ENCODE measurements at places on chromosomes 3 and 15.

DNA sequence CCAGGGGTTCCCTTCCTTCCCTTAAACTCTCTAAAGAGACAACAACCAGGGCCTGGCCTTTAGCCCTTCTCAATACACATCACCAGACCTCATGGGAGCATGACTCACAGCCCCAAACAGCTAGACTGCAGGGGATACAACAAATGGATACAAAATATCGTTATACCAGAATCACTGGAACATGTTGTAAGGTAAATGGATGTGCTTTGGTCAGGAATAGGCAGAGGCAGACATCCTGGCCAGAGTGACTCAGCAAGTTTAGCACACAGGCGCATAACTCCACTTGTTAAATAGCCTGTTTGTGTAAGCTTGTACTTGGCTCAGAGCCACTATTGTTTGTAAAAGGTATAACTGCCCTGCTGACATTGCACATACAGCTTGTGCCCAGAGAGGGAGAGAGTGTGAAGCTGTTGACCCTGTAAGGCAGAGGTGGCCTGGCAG, 18.3 kb downstream of the TMED3 start:
- DNase-seq, result no peak

- no peak for DNase-seq
These were observed 197.3 kb upstream of the LINGO1 start for GRCh38 chr15:77830051-77830468.

DNA sequence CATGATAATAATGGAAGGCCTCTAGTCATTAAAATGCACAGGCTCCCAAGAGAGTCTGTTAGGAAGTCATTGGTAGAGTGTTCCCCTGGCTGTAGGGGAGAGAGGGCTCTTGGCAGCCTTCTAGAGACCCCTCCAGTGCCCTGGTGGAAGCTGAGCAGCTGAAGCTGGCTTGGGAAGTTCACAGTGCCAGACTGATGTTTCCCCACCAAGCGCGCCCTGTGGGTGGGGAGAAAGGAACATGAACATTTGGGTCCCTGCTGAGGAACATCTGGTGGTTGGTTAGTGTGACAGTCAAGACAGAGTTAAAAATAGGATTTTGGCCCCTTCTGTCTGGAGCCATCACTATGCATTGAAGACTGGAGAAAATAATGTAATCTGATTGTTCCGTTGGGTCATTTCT, 37.1 kb upstream of the RGMA start:
- no peak for DNase-seq

DNA sequence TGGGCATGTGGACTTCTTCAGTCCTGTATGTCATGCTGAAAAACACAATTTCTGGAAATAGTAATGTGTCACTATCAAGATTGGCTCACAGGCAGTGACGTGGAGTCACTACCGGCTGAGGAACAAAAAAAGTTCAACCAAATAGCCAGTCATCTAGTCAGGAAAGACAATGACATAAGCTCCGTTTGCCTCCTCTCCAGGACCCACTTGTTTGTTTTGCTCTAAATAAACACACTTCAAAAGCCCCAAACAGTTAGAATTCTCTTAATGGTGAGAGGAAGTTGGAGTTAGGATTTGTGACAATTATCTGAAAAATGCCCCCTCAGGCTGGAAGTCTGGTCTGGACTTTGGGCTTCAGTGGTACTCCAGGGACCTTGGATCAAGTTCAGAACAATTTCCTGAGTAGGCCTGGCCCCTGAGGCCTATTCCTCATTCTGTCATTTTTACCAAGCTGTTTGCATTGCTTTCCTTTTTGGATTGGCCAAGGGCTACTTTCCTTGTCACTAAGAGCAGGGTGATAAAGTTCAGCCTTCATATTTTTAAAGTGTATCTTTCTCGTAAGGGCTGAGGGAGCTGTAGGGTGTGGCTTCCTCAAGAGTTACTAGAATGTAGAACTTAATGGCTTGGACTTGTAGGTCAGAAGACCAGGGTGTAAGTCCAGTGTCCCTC, 98.9 kb downstream of the EOMES start:
- DNase-seq, result no peak

- no peak for DNase-seq
These were observed 1114.2 kb downstream of the NSUN3 start for GRCh38 chr3:95177096-95177495.

DNA sequence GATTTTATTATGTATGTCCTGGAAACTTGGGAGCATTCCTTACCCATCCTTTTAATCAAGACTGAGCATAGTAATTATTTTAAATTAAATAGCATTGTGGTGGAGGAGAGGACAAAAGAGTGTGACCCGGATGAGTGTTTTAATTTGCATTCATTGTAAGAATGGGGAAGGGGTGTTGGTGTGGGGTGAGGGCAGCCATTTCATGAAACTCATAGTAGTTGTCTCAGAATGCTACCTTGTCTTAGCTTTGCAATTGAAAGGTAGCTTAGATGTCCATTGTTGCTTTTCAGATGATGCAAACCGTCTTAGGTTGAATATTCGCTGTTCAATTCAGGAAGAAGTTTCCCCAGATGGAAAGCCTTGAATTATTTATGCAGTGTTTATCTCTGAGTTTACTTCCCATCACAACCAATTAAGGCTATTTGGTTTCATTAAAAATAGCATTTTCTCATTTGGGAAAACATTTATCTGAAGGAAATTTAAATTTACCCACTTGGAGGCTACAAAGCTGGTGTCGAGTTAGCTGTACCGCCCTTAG, 328.4 kb downstream of the FEZF2 start:
- no peak for DNase-seq
